ENCODE measurements at places on chromosomes 5 and 9.

DNA sequence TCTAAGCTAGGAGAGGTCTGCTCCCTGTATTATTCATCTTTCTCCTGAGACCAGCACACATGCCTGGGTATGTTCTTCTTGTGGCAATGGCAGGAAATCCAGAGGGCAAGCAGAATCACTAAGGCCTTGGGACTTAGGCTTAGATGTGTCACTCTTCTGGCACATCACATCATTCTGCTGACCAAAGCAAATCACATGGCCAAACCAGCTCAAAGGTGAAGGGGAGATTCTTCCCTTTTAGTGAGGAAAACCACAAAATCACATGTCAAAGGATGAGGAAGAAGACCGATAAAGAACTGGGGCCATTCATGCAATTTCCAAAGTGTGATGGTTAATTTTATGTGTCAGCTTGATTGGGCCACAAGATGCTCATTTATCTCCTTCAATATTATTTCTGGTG, 5.7 kb upstream of the AGGF1 start:
- DNase-seq, result no peak

GRCh38 chr9:4838189-4838546, 45.4 kb downstream of the RCL1 start:
- DNase-seq, result no peak

DNA sequence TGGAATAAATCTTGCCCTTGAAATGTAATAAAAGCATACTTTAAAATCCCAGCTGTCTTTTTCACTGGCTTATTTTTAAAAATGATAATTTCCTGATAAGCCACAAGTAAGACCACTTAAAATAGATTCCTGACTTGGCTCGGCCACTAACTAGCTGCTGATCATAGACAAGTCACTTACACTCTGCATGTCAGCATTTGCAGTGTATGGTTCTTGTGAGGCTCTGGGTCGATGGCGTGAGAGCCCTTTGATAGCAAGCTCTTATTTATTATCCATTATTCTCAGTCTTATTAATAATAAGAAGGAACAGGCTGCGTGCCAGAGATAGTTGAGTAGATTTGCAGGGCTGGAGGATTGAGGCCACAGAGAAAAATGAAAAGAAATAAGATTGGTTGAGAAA, 110.7 kb upstream of the IL12B start:
- no peak for DNase-seq

DNA sequence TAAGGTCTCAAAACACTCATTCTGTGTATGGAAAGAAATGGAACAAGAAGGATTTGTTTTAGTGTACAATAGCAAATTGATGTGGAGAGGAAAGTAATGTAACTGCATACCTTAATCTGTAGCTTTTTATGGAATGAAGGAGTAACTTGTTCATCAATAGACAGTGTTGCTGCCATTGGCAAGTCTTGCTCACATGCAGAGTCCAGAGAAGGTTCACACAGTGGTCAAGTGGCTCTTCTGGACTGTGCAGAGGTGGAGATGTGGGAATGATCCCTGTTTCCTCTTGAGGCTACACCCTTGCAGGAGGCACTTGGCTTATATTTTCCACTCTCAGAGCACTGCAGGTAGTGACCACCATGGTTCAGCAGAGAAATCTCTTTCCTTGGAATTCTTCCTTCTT, 132.9 kb upstream of the ANKH start:
- DNase-seq, result no peak

DNA sequence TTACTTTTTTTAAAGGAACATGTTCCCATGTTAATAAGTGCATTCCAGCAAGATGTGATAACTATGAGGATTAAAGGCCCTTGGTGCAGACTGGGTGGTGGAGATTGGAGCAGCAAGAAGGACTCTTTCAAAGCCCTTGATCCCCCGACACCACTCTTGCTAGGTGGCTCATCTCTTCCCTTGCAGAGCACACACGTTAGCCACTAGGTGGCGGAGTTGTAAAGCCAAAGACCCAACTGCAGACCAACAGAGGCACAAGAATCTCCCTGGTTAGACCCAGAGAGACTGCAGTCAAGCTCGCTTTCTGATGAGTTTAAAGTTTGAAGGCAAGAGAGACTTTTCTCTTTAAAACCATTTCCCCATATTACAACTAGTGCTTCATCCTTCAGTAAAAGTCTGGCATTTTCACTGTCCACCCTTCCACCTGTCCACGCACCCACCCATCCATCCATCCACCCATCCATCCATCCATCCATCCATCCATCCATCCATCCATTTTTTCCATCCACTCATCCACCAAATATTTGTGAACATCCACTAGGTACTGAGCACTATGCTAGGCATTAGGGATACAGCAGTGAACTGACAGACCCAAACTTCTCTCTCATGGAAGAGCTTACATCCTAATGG, 226.9 kb downstream of the MSX2 start:
- peak; percentile 60 for DNase-seq

GRCh38 chr5:66494437-66494836, 101.8 kb upstream of the MAST4 start:
- peak; percentile 37 for DNase-seq

DNA sequence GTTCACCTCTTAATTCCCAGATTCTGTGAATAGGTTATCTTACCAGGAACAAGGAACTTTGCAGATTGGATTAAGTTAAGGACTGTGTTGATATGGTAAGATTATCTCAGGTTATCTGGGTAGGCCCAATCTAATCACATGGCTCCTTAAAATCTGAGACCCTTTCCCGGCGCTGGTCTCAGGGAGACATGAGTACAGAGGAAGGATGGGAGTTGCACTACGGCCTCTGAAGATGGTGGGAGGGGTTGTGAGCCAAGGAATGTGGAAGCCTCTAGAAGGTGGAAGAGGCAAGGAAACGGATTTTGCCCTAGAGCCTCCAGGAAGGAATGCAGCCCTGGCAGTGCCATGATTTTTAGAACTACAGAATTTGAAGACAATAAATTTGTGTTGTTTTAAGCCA, 95.1 kb downstream of the AK8 start:
- DNase-seq, result no peak

DNA sequence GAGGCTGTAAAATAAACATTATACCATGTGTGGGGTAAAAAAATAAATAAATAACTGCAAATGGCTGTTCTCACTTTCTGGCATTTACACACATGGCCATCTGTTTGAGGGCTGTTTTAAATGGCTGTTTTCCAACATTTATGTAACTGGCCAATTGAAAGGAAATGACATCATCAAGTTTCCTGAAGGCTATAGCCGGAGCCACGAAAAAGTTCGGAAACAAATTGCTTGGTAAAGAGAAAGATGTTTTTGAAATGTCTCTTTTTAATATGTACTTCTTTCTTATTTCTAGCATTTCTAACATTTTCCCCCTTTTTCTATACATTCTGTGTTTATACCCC, 95.4 kb upstream of the DAB2 start:
- no peak for DNase-seq

DNA sequence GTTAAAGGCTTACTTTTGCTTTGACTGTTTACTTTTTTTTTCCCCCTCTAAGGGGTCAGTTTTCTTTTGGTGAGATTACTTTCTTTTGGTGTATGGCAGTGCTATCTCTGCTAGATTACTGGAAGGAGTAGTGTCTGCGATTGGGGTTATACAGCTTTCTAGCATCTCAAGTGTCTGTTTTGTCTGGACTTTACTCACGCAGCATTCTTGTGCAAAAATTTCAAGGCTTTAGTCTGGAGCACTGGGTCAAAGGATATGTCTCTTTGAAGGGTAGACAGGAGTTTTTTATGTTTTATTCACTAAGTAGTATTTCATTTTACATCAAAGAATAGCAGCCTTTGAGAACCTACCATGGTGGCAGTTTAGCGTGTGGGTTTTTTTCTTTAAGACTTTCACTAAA, 52.6 kb downstream of the NDUFS4 start:
- DNase-seq, result no peak

GRCh38 chr5:120499876-120500563, 35.9 kb downstream of the PRR16 start:
- no peak for DNase-seq

DNA sequence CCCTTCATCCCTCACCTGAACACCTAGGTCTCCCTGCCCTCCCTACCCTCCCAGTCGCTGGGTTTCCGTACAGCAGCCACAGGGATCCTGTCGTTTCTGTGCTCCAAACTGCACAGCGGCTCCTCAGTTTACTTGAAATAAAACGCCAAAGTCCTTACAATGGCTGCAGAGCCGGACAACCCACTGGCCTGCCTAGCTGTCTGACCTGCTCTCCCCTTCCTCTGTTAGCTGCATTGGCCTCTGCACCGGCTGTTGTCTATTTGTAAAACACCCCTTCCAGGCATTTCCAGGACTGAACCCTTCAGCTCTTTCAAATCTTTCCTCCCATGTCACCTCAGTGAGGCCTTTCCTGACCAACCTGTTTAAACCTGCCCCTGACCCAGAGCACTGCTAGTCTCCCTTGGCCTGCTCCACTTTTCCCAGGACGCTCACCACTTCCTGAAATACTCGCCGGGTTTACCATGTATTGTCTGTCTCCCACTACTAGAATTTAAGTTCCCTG, 9.1 kb upstream of the MGAT1 start:
- DNase-seq, result no peak

DNA sequence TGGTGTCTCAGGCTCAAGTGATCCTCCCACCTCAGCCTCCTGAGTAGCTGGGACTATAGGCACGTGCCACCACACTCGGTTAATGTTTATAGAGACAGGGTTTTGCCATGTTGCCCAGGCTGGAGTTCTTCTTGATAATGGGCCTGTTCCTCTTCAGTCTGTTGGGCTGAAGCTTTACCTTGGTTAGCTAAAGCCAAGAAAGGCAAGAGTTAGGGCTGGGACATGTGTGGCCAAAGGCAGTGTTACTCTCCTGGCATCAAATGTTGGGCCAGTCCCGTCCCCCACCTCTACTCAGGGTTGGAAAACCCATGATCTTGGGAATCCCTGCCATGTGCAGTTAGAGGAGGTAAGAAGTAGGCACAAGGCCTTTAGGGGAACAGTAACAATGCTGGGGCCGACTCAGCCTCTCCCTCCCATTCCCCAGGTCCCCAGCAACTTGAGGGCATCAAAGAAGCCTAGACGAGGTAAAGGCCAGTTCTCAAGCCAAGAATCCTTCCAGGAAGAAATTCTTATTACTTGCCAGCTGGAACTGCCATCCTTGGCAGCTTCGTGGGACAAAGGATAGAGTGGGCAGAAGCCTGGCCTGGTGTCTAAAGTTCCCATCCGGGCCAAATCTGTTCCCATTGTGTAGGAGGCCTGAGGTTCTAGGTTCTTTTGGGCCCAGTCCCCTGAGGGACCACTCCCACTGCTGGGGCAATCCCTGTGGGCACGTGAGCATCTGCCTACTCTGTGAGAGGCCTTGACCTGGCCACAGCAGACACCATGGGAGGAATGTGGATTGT, 4.5 kb downstream of the EGR1 start:
- DNase-seq, result no peak

GRCh38 chr5:35233121-35233520, 2.8 kb upstream of the PRLR start:
- no peak for DNase-seq

GRCh38 chr5:96691503-96692303, 29.5 kb downstream of the CAST start:
- no peak for DNase-seq

GRCh38 chr9:21205204-21205603, 1.7 kb downstream of the IFNA10 start:
- no peak for DNase-seq

DNA sequence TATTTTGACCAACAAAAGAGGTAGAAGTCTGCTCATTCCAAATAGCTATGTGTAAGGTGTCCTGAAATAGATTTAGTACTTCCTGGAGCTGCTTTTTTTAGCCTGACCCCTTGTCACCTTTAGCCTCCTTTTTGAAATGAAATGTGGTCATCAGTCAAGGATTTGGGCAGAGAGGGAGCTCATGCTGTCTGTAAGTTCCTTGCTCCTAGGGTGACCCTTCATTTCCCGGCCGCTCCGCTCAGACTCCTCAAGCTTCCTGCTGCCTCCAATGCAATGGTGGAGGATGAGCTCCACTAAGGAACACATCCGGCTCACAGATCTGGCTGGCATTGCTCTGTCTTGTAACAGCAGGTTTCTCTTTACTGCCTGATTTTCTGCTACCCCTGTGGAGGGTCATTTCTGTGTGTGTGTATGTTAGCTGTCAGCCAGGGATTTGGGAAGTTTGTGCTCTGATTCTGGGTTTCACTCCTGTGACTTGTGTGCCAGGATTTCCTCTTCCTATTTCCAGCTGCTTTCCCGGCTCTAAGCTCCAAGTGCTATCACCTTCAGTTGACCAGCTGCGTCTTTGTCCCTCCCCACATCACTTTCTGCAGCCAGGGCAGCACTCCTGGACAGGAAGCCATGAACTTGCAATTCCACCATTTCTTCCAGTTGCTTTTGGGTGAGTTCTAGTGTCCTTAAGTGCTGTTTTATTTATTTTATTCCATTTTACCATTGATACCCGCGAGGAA, 265.9 kb downstream of the ICE1 start:
- no peak for DNase-seq

DNA sequence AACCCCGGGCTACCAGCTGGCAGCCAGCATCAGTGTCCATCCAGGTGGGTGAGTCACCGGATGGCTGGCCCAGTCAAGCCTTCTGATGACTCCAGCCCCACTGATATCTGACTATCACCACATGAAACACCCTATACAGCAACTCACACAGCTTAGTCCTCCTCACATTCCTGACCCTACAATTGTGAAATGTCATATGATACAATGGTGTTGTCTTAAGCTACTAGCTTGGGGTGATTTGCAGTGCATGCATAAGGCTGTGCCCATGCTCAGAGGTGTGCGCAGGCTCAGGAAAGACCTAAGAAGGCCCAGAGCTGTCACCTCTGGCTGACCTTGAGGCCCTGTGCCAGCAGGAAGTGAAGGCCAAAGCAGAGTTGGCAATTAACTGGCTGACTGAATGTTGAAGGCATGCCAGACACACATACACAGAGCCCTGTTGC, 21.5 kb upstream of the SEMA4D start:
- DNase-seq, result no peak

- no peak for DNase-seq
Measured at GRCh38 chr9:115946530-115946929, 207.1 kb upstream of the PAPPA start.

GRCh38 chr5:37568893-37569292, 189.8 kb downstream of the WDR70 start:
- DNase-seq, result no peak

- no peak for DNase-seq
Measured at GRCh38 chr9:69474821-69475220, 149.8 kb downstream of the ENTREP1 start.

DNA sequence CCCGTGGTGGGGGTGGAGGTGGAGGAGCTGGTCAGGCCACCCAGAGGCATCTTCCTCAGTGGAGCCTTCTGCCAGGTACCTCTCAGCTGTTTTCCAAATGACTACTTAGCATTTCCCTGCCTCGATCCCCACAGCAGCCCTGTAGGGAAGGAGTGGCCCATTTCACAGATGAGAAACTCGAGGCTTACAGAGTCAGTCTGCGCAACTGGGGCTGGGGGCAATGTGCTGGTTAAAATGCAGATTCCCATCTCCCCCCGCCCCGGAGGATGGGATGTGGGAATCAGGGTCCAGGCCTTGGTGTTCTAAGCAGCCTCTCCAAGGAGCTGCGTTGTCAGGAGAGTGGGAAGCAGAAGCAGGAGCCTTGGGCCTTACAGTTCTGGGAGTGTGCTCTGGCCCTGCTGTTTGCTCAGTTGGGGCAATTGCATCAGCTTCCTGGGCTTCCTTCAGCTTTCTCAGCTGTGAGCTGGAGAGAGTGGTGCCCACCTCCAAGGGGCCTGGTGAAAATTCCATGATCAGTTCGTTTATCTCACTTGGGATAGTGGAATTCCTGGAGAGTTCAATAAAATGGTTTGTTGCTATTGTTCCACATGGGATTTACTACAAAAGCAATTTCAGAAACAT, 19.4 kb downstream of the ERGIC1 start:
- no peak for DNase-seq
